ENCODE measurements at places on chromosomes 13 and 19. TPM values are rescaled to one million over a fixed set of nuclear protein-coding genes. Genes with fewer than 3 reads are reported as not detected.

The ZNF675 gene
- 6.1 TPM for total RNA-seq

The IRGC gene
- total RNA-seq = not detected

The ATP8A2 gene
- 0.24 TPM for total RNA-seq

The YJEFN3 gene
- total RNA-seq = 2.9 TPM

The KLF1 gene
- not detected for total RNA-seq

The GSX1 gene
- total RNA-seq = not detected

The PSG3 gene
- not detected for total RNA-seq

The LRG1 gene
- total RNA-seq = 0.88 TPM

The CERS1 gene
- 2.1 TPM for total RNA-seq

The ZNF844 gene
- 10.5 TPM for total RNA-seq
